ENCODE measurements at places on chromosomes 5 and 9.
A peak's percentile ranks its signal among the peaks of the same experiment; 100 is the strongest.

DNA sequence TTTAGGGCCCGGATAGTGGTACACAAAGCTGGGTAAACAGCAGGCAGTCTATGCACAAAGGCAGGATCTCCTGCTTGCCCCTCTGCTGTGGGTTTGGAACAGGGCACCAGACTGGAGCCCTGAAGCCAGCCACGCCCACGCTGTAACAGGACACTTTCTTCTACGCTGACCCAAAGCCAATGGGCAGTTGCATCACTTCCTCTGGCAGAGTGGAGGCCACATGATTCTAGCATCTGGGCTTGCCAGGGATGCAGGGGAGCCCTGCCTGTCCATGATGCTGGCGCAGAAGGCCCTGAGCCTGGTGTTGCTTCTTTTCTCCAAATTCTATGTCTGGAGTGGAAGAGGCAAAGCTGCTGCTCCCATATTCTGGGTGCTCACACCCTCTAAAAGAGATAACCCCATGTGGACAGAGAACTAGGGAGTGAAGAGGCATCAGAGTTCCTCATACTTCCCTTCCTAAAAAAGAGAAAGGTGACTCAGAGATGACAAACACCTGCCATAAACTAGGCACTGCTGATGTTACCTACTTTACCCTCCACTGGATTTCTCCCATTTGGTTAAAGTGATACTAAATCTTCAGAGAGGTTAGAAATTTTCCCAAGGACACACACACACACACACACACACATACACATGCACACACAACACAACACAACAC, 260.3 kb upstream of the KLF4 start:
- no peak for DNase-seq

GRCh38 chr9:95510709-95511615, 5.8 kb downstream of the PTCH1 start:
- DNase-seq, result peak; percentile 83

GRCh38 chr9:23826120-23826629, at the start of gene ELAVL2:
Gene ELAVL2, minus strand, starts transcription at chr9:23826240. Its CDS starts 64,006 bp downstream, at chr9:23762234.
- DNase-seq, result no peak

- DNase-seq, result no peak
Observed at GRCh38 chr9:82488313-82489200, 500.0 kb downstream of the SPATA31D1 start.

GRCh38 chr5:135543485-135544304, 7.9 kb upstream of the NEUROG1 start:
- no peak for DNase-seq

DNA sequence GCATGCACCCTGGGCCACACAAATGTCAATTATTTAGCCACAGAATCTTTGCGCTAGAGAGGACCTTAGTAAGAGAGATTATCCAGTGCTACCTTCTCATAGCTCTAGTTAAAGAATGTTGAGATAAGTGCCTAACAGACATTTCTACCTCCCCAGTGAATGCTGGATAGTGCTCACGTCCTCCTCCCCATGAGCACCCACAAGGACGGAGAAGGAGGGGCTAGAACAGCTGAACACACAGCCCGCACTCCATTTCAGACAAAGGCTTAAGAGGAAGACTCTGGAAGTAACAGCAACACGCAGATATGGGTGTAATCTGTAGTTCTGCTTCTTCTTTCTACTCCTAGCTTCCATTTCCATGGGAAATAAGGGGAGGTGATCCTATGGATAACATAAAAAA, 120.5 kb downstream of the FEM1C start:
- DNase-seq, result no peak

GRCh38 chr5:168916852-168917251, 337.7 kb upstream of the PANK3 start:
- DNase-seq, result no peak

DNA sequence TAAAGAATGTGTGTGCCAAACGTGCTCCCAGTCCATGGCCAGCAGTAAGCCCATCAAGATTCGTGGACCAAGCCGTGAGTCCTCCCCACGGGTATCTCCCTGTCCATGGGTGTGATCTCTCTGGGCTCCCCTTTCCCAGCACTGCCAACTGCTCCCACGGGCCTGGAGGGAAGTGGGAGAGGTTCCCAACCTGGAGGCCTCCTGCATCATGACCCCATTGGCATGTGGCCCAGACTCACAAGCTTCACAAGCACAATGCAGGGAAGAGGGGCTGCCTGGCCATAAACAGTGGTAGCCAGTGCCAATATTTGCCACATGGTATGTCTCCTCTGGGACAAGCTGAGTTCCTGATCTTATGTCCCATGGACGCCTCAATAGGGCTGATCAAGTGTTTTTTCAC, 59.1 kb downstream of the ABLIM3 start:
- no peak for DNase-seq

DNA sequence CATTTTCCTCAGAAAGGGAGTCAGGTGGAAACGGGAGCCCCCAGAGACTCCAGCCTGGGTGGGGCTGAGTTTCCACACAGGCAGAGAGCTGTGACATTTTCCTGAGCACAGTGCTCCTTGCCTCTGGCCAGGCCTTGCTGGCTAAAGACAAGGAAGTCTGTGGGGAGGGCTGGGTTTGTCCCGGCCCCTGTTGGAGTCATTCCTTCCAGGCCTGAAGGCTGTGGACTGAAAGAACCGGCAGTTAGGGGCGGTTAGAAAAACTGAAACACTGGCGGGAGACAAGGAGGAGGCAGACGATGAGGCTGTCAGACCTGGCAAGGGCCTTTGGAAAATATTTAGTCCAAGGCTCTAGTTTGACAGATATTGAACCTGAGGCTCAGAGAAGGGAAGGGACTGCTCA, 29.9 kb downstream of the COL15A1 start:
- no peak for DNase-seq

GRCh38 chr9:16058131-16058549, 505.3 kb downstream of the CCDC171 start:
- DNase-seq, result peak; percentile 69

DNA sequence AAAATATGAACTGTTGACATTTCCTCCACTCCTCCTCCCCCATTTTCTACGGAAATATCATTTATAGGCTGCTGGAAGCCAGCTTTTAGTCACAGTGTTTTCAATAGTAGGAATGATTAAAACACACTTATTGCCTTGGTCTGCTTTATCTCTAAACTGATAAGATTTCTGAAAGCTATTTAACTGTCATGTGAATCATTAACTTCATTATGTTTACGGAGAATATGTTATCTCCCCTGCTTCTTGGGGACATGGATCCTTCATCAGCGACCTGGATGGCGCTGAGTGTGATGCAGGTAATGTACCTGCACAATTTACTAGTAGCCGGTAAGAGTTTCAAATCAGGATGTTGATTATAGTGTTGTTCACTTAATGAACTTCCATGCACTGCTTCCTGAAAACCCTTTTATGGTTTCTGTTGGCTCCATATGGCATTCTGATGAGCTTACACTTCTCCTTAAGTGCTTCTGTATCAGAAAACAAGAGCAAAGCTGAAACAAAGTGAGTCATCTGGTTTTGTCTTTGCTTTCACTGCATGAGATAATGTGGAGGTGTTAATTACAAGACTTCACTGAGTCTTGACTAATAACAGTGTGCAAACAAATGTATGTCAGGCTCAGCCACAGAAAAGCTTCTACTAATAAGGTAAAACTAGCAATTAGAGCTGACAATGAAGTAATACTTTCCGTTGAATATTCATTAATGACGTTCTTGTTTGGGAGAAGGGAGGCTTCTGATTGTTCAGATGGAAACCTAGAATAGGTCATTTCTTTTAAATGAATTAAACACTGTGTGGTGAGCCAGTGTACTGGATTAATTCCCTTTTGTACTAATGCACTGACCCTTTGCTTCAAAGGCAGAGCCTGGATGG, 162.4 kb upstream of the ZNF608 start:
- no peak for DNase-seq

GRCh38 chr9:77807846-77808750, 160.0 kb upstream of the GNA14 start:
- peak; percentile 9 for DNase-seq

- DNase-seq, result no peak
Observed at GRCh38 chr5:142499591-142500226, 174.9 kb upstream of the SPRY4 start.

- DNase-seq, result no peak
Observed at GRCh38 chr9:70441622-70442021, 27.2 kb upstream of the KLF9 start.

- no peak for DNase-seq
Observed at GRCh38 chr9:134299883-134300282, 26.4 kb upstream of the RXRA start.

- DNase-seq, result no peak
Observed at GRCh38 chr5:66647146-66647856, 51.1 kb downstream of the MAST4 start.

DNA sequence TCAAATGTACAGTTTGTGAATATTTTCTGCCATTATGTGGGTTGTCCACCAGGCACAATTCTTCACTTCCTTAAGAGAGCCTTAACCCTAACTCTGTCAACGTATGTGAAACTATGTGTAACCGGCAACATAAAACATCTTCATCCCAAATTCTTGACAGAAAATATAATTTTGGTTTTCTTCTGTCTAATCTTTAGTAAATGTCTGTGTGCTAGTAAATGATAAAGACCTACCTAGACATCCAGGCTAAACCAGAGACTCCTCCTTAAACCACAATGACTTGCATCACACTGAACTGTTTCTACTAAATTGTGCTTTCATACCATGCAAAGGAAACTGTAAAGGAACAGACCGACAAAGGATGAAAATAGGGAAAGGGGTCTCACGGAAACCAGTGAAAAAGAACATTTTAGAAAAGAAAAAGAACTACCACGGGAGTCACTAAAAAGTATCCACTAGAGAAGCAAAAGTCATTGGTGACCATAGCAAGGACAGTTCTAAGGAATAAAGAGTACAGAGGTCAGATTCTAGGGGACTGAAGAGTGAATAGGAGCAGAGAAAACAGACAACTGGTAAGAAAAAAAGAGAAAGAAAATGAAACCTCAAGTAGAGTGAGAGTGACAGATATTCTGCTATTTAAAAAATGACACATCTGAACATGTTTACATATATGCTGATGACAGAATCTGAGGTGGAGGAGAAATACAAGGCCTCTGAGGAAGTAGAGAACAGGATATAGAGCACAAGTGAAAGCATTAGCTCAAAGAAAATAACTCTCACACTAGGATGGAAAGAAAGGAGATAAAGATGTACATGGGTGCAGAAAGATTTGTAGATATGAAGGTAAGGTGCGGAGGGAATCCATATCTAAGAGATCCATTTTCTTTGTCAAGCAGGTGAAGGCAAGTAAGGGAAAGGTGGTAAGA, 49.4 kb downstream of the FNIP1 start:
- no peak for DNase-seq

GRCh38 chr9:15423231-15423985, 732 bp downstream of the SNAPC3 start:
- no peak for DNase-seq

DNA sequence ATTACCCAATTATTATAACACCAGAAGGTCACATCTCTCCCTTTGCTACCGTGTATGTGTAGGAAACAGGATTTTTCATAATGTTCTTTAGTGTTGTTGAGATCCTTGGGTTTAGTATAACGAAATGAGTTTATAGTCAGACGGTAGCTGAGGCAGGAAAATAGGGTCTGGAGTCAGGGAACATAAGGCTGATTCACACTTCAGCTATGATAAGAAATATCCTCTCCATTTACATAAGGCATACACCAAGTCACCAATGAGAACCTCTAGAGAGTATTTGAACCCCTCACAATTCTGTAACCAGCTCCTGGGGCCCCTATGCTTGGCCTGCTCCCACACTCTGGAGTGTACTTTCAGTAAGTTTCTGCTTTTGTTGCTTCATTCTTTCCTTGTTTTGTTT, 58.9 kb upstream of the ANKH start:
- DNase-seq, result no peak

DNA sequence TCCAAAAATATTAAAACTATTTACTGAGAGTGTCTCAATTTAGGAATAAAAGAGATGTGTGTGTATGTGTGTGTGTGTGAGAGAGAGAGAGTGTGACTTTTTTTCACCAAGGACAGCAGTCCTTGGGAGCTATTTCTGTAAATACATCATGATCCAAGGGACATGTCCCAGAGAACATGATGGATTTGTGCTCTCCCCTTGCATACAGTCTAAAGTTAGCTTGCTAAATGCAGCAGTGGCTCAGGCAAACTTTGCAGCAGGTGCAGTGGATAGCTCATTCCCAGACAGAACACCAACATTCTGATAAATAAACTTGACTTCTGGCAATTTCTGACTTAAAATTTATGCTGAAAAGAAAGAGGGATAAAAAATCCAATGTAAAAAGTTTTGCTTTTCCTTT, 55.4 kb upstream of the SGCD start:
- no peak for DNase-seq

DNA sequence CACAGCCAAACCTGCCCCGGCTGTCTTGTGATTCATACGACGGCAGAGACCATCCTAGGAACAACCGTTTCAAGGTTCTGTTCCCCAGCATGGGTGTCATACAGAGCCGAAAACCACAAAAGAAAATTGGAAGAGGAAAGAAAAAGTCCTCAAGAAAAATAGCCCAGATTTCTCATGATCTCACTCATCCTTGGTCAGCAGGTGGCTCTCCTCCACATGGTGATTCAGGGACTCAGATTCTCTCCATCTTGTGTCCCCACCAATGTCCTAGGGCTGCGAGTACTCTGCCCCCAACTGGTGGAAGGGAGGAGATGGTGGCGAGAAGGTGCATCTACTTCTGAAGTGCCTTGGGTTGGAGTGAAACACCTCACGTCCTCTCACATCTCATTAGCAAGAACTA, 25.6 kb downstream of the PDZD2 start:
- peak; percentile 6 for DNase-seq
